ENCODE measurements at places on chromosomes 2 and 18. TPM values are rescaled to one million over a fixed set of nuclear protein-coding genes. Genes with fewer than 3 reads are reported as not detected.

DNA sequence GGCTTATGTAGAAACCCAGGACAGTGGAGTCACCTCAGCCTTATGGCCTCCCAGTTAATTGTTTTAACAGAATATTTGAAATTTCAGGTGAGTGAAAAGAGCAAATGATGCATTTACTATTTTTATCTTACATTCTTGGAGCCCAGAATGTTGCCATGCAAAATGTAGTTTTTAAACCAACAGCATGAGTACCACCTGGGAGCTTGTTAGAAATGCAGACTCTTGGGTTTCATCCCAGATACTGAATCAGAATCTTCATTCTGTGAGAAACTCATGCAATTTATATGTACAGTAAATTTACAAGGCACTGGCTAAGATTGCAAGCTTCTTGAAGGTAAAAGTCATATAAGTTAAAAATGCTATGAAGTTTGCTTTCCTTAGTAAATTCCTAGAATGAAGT is 654.5 kb upstream of the CDH2 start:
- H3K36me3 ChIP-seq = no peaks in the 10 kb centered on the region
- H3K4me1 ChIP-seq = peaks cover 17% of the 10 kb centered on the region
- H3K27me3 ChIP-seq = no peaks in the 10 kb centered on the region
- H3K27ac ChIP-seq = no peak overlapping the region
- H3K4me3 ChIP-seq = no peak overlapping the region

DNA sequence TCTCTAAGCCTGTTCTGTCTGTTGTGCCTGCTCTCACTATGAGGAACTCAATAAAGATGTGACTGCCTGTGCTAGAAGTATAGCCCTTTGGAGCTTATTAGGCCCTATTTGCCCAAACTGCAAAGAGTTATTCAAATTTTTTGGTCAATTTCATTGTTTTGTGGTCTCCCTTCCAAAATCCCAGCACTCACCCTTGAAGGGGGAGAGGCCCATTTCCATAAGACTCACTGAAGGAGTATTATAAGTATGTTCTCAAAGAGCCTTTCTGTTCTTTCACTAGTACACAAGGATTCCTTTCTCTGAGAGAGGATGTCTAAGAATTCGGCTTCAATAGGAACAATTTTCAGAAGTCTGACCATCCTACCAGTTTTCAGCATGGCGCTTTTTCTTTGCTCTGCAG is 641.9 kb upstream of the REG3G start:
- H3K27me3 ChIP-seq = no peaks in the 10 kb centered on the region
- no peak for DNase-seq
- H3K27ac ChIP-seq = no peak overlapping the region
- H3K4me3 ChIP-seq = no peak overlapping the region

GRCh38 chr2:122660786-122661634 is 905.6 kb downstream of the TSN start:
- no peak overlapping the region for H3K27ac ChIP-seq
- DNase-seq = no peak
- peak overlapping the region; percentile 77 for H3K4me3 ChIP-seq

- H3K4me1 ChIP-seq = no peaks in the 10 kb centered on the region
- peaks cover 1% of the 10 kb centered on the region for H3K27me3 ChIP-seq
- DNase-seq = no peak
- H3K27ac ChIP-seq = no peak overlapping the region
- peaks cover 19% of the 10 kb centered on the region for H3K36me3 ChIP-seq
Observed at GRCh38 chr2:150532879-150533278, 45.4 kb upstream of the RND3 start.

- peak overlapping the region; percentile 83 for H3K4me3 ChIP-seq
- peaks cover 2% of the 10 kb centered on the region for H3K27me3 ChIP-seq
- H3K36me3 ChIP-seq = no peaks in the 10 kb centered on the region
- H3K4me1 ChIP-seq = peaks cover 7% of the 10 kb centered on the region
Observed at GRCh38 chr18:49459404-49460171, 857 bp downstream of the DYM start.

Gene DPYSL5
- 313 TPM for total RNA-seq

Gene VWA3B
- not detected for total RNA-seq

Gene NCOA1
- total RNA-seq = 75.1 TPM

Gene ATOH8
- total RNA-seq = 9.0 TPM
